Activated T-helper 1 cell treated with anti-CD3 and anti-CD28 coated beads, Interleukin-12 subunit alpha, Interleukin-12 subunit beta, Interleukin-2, Interleukin-4 antibody, amounts not matched to agents 30 ng/mL and 10 ng/mL and 1 ng/mL, durations not matched to agents 14 hours and 24 hours and 36 hours (primary cell): ENCODE measurements at places on chromosomes 2 and 18.

- DNase-seq, result no peak
These were observed 38.0 kb downstream of the KYNU start for GRCh38 chr2:142915502-142915901.

GRCh38 chr2:69482471-69482870 is 45.2 kb upstream of the NFU1 start:
- no peak for DNase-seq

- DNase-seq, result no peak
These were observed 216.3 kb upstream of the ITGA4 start for GRCh38 chr2:181240844-181241243.

DNA sequence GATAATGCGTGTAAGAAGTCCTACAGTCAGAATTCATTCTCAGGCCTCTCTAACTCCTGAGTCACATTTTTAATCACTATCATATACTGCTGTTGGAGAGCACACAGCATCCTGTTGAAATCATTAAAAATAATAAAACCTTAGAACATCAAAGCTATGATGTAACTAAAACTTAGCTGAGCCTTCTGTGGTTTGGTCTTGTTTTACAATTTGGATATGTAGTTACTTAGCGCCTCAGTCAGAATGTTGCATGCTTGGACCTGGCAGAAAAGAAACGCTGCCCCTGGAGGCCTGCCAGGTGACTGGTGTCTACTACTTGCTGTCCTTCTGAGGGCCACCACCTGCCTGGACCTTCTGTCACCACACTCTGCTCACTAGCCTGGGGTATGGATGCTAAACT is 261.1 kb upstream of the RASGRP3 start:
- no peak for DNase-seq

DNA sequence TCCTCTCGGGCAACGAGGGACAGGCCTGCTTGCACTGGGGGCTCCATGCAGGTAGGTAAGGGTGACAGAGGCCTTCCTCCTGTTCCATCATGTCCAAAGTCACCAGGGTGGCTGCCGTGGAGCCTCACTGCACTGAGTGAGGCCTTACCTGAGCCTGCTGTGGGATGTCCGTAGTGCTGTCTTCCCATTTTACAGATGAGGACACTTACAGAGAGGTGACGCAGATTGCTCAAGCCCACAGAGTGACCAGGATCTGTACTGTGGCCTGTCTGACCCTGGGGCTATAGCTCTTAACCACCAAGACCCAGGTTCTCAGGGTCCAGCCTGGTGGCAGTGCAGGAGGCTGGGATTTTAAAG is 5.4 kb downstream of the ATOH8 start:
- DNase-seq, result no peak

DNA sequence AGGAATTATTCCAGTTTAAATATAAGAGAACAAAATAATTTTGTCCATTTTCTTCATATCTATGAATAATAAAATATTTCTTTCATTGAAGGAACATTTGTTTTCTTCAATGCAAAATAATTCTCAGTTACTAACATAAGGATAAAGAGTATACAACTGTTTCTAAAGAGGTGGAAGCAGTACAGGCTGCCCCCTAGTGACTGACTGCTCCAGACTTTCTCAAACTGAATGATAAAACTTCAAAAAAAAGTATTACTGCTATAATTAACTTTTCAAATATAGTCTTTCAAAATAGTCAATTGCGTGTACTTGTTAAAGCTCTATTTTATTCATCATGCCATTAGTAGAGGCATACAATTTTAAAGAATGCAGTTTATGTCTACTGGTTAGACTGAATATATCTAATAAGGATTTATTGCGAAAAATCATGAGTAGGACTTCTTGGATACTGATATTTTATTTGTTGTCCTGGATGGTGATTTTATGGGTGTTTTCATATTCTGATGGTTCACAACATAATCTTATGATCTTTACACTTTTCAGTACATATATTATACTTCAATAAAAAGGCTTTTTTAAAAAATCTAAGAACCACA is 100.1 kb downstream of the WDPCP start:
- DNase-seq, result no peak

GRCh38 chr18:44712025-44712424 is 31.3 kb downstream of the SETBP1 start:
- no peak for DNase-seq

DNA sequence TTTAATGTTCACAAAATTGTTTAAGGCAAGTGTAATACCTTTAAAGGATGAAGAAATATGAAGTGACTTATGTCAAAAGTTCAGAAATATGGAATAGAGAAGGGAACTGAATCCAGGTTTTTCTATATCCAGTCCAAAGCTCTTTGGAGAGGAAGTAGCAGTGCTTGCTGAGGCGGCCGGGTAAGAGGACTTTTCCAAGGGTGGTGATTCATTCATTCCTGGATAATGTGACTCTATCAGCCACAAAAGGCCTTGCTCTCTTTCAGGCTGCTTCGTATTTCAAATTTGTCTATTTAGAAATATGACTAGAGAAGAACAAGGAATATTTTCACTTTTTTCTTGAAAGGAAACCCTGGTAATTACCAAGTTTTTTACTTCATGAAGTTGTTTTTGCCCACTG is 830.1 kb upstream of the ZEB2 start:
- DNase-seq, result no peak

GRCh38 chr2:133345638-133346037 is 222.6 kb downstream of the NCKAP5 start:
- no peak for DNase-seq

GRCh38 chr2:105853354-105854088 is 108.8 kb downstream of the NCK2 start:
- no peak for DNase-seq

GRCh38 chr2:47086571-47086970 is 68.5 kb downstream of the STPG4 start:
- no peak for DNase-seq

DNA sequence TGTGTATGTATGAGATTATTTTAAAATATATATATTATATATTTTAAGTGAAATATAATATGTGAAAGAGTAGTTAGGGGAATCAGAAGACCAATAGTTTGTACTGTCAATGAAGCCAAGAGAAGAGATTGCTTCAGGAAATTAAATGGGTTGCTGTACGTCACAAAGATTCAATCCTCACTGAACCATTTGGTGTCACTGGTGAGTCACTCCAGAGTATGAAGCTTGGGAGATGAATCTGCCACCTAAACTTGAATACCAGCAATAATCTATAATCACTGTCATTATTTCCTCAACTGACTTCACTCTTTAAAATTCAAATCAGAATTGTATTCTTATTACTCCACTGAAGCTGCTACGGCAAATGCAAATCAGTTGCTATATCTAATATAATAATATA is 41.9 kb upstream of the SCN9A start:
- DNase-seq, result no peak

GRCh38 chr2:165440367-165440766 is 29.1 kb upstream of the CSRNP3 start:
- no peak for DNase-seq

GRCh38 chr18:72339976-72340375 is 204.2 kb downstream of the CBLN2 start:
- no peak for DNase-seq

- DNase-seq, result no peak
These were observed 8.7 kb upstream of the PSD4 start for GRCh38 chr2:113164930-113165585.
